ENCODE measurements at places on chromosomes 13 and 19. TPM values are rescaled to one million over a fixed set of nuclear protein-coding genes. Genes with fewer than 3 reads are reported as not detected.

Gene RETN
- 0.75 TPM for total RNA-seq

Gene C19orf44
- total RNA-seq: 3.1 TPM

Gene ZFR2
- total RNA-seq: 0.62 TPM

Gene EDNRB
- total RNA-seq: 21.7 TPM

Gene CEACAM16
- not detected for total RNA-seq

Gene LCP1
- 13.2 TPM for total RNA-seq

Gene SPRED3
- 2.2 TPM for total RNA-seq

Data from cardiac septum (tissue), 1 donor.